ENCODE measurements at places on chromosomes 12 and 14.

GRCh38 chr12:53982648-53983567 lies 2.0 kb upstream of the HOXC10 start:
- DNase-seq, result no peak

DNA sequence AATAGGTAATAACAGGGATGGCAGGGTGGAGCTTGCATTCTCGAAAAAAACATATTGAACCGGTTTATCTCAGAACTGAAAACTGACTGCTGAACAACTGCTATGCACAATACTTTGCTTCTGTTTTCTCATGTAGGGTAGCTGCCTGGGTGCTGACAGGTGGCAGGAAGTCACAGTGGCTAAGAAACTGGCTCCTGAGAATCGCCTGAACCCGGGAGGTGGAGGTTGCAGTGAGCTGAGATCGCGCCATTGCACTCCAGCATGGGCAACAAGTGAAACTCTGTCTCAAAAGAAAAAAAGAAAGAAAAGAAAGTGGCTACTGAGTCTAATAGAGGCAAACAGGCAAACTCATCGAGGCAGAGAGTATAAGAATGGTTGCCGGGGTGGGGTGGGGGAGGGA lies 113.1 kb downstream of the CCDC60 start:
- no peak for DNase-seq

GRCh38 chr14:89418976-89419375 lies 1.9 kb upstream of the FOXN3 start:
- no peak for DNase-seq

- no peak for DNase-seq
Measured at GRCh38 chr12:3289702-3290101, 201.3 kb upstream of the PRMT8 start.

DNA sequence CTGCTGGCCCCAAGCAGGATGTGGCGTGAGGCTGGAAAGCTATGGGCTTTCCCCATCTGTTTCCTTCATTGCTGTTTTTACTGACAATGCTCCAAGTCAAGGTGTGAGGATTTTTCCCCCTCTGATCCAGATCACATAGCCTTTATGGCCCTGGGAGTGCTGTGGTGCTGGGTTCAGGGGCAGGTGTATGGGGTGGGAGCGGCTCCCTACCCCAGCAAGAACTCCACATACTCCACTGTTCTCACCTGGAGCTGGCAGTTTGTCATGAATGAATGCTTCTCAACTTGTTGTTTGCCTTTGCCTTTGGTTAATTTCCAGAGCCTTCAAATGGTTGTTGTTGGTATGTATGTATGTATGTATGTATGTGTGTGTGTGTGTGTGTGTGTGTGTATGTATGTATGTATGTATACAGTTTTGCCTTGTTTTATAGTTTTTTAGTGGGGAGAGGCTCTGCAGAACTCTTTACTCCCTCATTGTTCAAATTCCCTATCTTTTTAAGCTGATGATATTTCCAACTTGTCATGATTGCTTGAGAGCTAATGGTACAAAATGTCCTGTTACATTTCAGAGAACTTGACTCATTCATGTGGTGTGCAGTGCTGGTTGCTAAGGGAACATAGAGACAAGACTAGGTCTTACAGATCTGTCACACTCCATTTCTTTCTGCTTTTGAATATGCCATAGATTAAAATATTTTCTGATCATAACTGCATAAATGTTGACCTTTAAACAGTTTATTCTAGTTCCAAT lies 36.6 kb upstream of the ASPG start:
- no peak for DNase-seq

Data from amygdala (tissue), 56 donors.